ENCODE measurements at places on chromosomes 13 and 19. TPM values are rescaled to one million over a fixed set of nuclear protein-coding genes. Genes with fewer than 3 reads are reported as not detected.

The HNRNPA1L2 gene
- total RNA-seq = 4.2 TPM

The IL11 gene
- 26.4 TPM for total RNA-seq

The SHISA7 gene
- not detected for total RNA-seq

The RDH8 gene
- not detected for total RNA-seq

The ZNF112 gene
- total RNA-seq = 3.6 TPM

The ADGRE3 gene
- not detected for total RNA-seq

The SPART gene
- total RNA-seq = 54.3 TPM

The NKPD1 gene
- total RNA-seq = not detected

The SLITRK5 gene
- total RNA-seq = not detected

The RPL13A gene
- total RNA-seq = 2,384 TPM

The OR7E24 gene
- total RNA-seq = not detected

The NBEA gene
- 8.3 TPM for total RNA-seq

The HCST gene
- total RNA-seq = 4.1 TPM

The PSG6 gene
- 1.0 TPM for total RNA-seq

The ARHGAP45 gene
- not detected for total RNA-seq

The SERTAD3 gene
- 37.1 TPM for total RNA-seq

The S1PR4 gene
- not detected for total RNA-seq

- no peak for DNase-seq
- H3K27ac ChIP-seq = no peak overlapping the region
Observed at GRCh38 chr19:58460039-58460438, 6.8 kb upstream of the ZNF324 start.

- no peak overlapping the region for H3K27ac ChIP-seq
- H3K4me3 ChIP-seq = no peak overlapping the region
- H3K4me1 ChIP-seq = no peaks in the 10 kb centered on the region
Observed at GRCh38 chr13:42946927-42947326, 45.1 kb downstream of the EPSTI1 start.

GRCh38 chr13:101691341-101691860 lies 238.9 kb downstream of the ITGBL1 start:
- peak; percentile 18 for DNase-seq
- H3K4me3 ChIP-seq = no peak overlapping the region
- peaks cover 1% of the 10 kb centered on the region for H3K27me3 ChIP-seq
- H3K4me1 ChIP-seq = peaks cover 18% of the 10 kb centered on the region
- peaks cover 33% of the 10 kb centered on the region for H3K36me3 ChIP-seq

DNA sequence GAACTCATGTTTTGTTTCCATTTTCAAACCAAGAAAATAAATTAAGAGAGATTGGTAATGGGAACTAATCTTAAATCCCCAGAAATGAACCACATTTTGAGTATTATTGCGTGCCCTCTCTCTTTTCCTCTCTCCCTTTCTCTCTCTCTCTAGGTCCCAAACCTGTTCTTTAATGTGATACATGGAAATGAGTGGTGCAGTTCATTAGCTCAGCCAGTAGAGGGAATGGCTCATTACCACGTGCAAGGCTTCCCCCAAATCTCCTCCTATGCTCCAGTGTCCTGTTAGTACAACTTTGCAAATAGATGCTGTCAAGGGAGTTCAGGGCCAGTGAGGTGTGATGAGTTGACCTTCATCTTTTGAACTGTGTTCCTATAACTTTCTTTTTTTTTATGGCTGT lies 178.4 kb downstream of the FGF9 start:
- H3K27me3 ChIP-seq = no peaks in the 10 kb centered on the region
- H3K4me1 ChIP-seq = no peaks in the 10 kb centered on the region
- H3K4me3 ChIP-seq = no peak overlapping the region

DNA sequence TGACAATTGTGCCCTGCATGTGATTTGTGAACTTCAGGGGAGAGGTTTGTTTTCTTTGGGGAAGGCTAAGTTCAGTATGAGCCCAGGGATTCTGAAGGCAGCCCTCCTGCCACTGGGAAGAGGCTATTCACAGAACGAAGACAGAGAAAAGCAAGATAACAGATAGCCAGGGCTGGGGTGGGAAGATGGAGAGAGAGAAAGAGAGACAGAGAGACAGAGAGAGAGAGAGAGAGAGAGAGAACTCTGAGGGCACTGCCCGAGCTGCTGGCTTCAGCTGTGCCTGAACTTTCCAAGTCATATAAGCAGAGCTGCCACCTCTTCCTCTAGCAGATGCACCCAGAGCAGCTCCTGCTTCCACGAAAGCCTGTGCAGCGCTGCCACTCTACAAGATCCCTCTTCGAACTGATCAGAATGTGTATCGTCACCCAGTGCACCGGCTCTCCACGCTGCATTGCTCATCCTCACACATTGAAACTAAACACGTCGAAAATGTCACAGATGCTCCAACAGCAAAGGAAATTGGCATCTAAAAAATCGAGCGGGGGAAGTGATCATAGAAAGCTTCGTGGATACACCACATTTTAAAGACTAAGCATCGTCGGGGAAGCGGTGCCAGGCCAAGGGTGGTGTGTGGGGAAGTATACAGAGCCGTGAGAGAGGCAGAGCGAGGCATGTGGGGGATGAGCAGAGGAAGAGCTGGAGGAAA lies 81.8 kb upstream of the SIAH3 start:
- H3K27ac ChIP-seq = no peak overlapping the region
- no peak overlapping the region for H3K4me3 ChIP-seq
- DNase-seq = no peak
- H3K4me1 ChIP-seq = no peaks in the 10 kb centered on the region
- no peaks in the 10 kb centered on the region for H3K36me3 ChIP-seq

DNA sequence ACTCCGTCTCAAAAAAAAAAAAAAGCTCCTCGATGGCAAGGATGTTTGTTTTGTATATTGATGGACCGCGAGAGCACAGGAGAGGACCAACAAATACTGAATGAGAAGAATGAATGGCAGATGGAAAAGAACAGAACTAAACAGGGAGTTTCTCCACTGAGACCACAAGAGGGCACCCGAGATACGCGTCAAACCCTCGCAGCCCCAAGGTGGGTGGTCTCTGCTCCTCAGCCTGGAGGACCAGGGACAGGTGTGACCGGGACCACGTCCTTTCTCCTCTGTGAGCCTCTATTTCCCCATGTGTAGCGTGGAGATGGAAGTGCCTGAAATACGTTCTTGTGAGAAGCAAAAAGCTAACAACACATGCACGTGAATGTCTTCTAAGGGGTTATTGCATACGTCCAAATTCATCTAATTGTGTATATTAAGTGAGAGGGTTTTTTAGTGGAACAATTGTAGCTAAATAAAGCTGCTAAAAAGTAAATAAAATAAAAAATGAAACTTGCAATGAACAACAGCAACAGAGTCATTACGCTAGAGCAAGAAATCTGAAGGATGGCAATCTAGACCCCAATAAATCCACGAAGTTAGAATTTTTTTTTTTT lies 8.3 kb upstream of the CDC42EP5 start:
- no peaks in the 10 kb centered on the region for H3K4me1 ChIP-seq
- DNase-seq = no peak
- no peak overlapping the region for H3K27ac ChIP-seq
- H3K4me3 ChIP-seq = no peak overlapping the region
- H3K36me3 ChIP-seq = no peaks in the 10 kb centered on the region
- peaks cover 13% of the 10 kb centered on the region for H3K27me3 ChIP-seq

- no peak for DNase-seq
- peaks cover 17% of the 10 kb centered on the region for H3K36me3 ChIP-seq
- peaks cover 23% of the 10 kb centered on the region for H3K4me1 ChIP-seq
Observed at GRCh38 chr13:41541142-41541938, 84.0 kb downstream of the RGCC start.

GRCh38 chr13:47039106-47039505 lies 142.3 kb upstream of the HTR2A start:
- no peaks in the 10 kb centered on the region for H3K36me3 ChIP-seq
- no peak overlapping the region for H3K4me3 ChIP-seq
- H3K27ac ChIP-seq = no peak overlapping the region
- peaks cover 29% of the 10 kb centered on the region for H3K4me1 ChIP-seq
- peak; percentile 85 for DNase-seq

- H3K4me1 ChIP-seq = peaks cover 25% of the 10 kb centered on the region
- no peak overlapping the region for H3K4me3 ChIP-seq
- H3K27ac ChIP-seq = no peak overlapping the region
- H3K27me3 ChIP-seq = peaks cover 2% of the 10 kb centered on the region
- no peak for DNase-seq
- peaks cover 8% of the 10 kb centered on the region for H3K36me3 ChIP-seq
Observed at GRCh38 chr19:43705729-43706128, 10.1 kb upstream of the IRGC start.

- no peaks in the 10 kb centered on the region for H3K36me3 ChIP-seq
- DNase-seq = no peak
- H3K4me1 ChIP-seq = no peaks in the 10 kb centered on the region
- no peak overlapping the region for H3K27ac ChIP-seq
- no peak overlapping the region for H3K4me3 ChIP-seq
Observed at GRCh38 chr13:62653371-62653770, 1237.7 kb upstream of the PCDH20 start.

DNA sequence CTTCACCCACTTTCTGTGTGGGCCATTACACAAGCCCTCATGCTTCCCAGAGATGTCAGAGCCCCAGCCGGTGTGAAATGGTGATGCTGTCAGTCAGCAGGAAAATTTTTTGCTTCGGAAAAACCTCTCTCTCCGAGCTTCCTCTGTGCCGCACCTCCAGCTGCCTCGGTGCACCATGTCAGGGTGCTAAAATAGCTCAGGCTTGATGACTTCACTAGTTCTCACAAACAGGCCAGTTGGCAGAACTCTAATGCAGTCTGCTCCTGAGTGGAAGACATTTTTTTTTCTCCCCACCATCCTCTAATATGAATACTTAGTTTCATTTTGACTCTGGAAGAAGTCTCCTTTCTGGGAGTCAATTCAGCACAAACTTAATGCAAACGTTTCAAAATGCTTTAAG lies 71.3 kb downstream of the KLF12 start:
- H3K4me1 ChIP-seq = peaks cover 60% of the 10 kb centered on the region
- H3K27ac ChIP-seq = peak overlapping the region; percentile 57
- H3K36me3 ChIP-seq = peaks cover 29% of the 10 kb centered on the region
- no peaks in the 10 kb centered on the region for H3K27me3 ChIP-seq
- H3K4me3 ChIP-seq = peak overlapping the region; percentile 58

- no peaks in the 10 kb centered on the region for H3K4me1 ChIP-seq
- no peak for DNase-seq
- no peaks in the 10 kb centered on the region for H3K36me3 ChIP-seq
- no peak overlapping the region for H3K27ac ChIP-seq
- H3K27me3 ChIP-seq = peaks cover 39% of the 10 kb centered on the region
- H3K4me3 ChIP-seq = no peak overlapping the region
Observed at GRCh38 chr13:112058519-112058873, 8.5 kb upstream of the SOX1 start.

DNA sequence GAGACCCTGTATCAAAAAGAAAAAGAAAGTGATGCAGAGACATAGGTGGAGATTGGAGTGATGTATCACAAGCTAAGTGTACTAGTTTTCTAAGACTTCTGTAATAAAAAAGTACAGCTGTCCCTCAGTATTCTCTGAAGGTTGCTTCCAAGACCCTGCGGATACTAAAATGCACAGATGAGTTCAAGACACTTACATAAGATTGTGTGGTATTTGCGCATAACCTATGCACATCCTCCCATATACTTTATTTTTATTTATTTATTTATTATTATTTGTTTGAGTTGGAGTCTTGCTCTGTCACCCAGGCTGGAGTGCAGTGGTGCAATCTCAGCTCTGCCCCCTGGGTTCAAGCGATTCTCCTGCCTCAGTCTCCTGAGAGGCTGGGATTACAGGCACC lies 13.6 kb upstream of the HAS1 start:
- no peak overlapping the region for H3K4me3 ChIP-seq
- H3K4me1 ChIP-seq = peaks cover 35% of the 10 kb centered on the region
- H3K27ac ChIP-seq = no peak overlapping the region
- H3K27me3 ChIP-seq = peaks cover 25% of the 10 kb centered on the region

GRCh38 chr13:113411216-113412023 lies 41.9 kb downstream of the ADPRHL1 start:
- peaks cover 41% of the 10 kb centered on the region for H3K4me1 ChIP-seq
- H3K27me3 ChIP-seq = peaks cover 8% of the 10 kb centered on the region
- peak overlapping the region; percentile 84 for H3K4me3 ChIP-seq
- H3K36me3 ChIP-seq = no peaks in the 10 kb centered on the region

- peaks cover 32% of the 10 kb centered on the region for H3K4me1 ChIP-seq
- H3K27ac ChIP-seq = peak overlapping the region; percentile 75
- DNase-seq = no peak
- H3K27me3 ChIP-seq = no peaks in the 10 kb centered on the region
- peak overlapping the region; percentile 43 for H3K4me3 ChIP-seq
Observed at GRCh38 chr13:42173789-42174343, 98.1 kb upstream of the AKAP11 start.

DNA sequence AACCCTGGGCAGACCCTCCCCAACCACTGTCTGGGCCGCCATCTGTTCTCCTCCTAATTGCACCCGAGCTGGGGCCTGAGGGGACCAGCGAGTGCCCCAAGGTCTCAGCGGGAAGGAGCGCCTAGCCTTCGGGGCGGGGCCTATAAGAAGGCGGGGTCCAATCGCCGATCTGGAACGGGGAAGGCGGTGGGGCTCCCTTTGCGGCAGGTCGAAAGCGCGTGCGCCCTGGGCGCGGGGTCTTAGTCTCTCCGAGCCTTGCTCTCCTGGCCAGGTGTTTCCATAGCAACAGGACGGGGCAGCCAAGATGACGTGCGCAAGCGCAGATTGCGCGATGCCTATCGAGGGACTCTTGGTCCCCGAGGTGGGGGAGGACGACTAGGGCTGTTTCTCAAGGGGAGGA lies 2.8 kb downstream of the MAST1 start:
- H3K27me3 ChIP-seq = peaks cover 41% of the 10 kb centered on the region
- no peak overlapping the region for H3K4me3 ChIP-seq
- no peak for DNase-seq
- H3K36me3 ChIP-seq = no peaks in the 10 kb centered on the region
- 0 out of 2 replicates have a peak, but pooled peaks cover 5% of the 10 kb centered on the region for H3K4me1 ChIP-seq
- H3K27ac ChIP-seq = no peak overlapping the region

DNA sequence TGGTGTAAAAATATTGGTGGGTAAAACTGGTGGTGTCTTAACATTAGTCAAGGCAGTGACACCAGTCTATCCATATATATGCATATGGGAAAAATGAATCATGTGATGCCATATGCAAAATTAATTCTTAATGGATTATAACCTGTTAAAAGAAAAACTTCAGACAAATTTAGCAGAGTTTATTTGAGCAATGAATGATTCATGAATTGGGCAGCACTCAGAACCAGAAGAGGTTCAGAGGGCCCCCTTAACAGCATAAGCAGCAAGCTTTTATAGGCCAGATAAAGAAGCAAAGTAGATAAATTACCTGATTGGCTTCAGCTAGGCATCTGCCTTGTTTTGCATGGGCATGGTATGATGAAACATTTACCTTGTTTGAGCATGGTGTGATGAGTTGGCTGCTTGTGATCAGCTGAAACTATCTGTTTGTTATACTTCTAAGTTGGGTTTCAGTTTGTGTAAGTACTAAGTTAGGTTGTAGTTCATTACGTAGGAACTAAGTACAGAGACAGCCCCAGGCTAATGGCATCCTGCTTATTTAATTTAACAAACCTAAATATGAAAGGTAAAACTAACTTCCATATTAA lies 66.6 kb downstream of the DNAJC15 start:
- H3K27me3 ChIP-seq = no peaks in the 10 kb centered on the region
- H3K4me3 ChIP-seq = no peak overlapping the region
- no peak overlapping the region for H3K27ac ChIP-seq
